Neuronal stem cell (in vitro differentiated cells): ENCODE measurements at places on chromosomes 7 and 10.

- no peak for DNase-seq
These were observed 24.8 kb downstream of the STK32C start for GRCh38 chr10:132282667-132283603.

GRCh38 chr10:36801660-36802059 lies 323.7 kb upstream of the ANKRD30A start:
- no peak for DNase-seq

DNA sequence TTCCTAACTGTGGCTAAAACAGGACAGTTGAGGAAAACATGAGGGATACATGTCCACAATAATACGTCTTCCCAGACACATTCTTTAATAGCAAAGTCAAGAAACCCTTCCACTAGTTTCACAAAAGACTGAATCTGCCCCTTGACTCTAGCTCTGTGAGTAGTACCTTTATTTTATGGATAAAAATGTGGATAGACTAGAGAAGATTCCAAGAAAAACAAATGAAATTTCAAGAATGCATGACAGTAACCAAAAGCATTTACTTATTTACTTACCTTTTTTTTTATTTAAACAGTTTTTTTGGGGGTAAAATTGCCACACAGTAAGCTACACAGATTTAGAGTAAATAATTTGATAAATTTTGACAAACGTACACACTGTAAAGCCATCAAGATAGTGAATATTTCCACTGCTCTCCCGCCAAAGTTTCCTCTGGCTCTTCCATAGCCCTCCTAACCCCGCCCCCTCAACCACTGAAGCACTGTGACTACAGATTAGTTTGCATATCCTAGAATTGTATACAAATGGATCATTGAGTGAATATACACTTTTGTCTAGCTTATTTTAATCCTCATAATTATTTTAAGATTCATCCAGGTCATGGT lies 420.4 kb upstream of the ZMIZ1 start:
- DNase-seq, result no peak

DNA sequence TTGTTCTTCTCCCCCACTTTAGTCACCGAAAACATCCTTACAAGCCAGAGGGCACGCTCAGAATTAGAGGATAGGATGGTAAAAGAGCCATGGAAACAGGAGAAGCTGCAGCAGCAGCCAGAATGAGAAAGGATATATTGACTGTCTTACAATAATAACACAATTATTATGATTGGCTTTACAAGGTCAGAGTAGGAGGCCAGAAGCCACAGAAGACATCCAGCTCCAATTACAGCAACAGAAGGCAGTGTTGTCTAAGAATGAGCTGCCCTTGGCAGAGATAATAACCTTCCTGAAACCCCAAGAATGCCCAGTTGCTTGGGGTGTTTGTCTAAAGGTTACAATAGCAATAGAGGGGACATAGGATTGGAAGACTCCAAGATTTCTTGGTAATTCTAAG lies 168.8 kb downstream of the C1GALT1 start:
- no peak for DNase-seq

DNA sequence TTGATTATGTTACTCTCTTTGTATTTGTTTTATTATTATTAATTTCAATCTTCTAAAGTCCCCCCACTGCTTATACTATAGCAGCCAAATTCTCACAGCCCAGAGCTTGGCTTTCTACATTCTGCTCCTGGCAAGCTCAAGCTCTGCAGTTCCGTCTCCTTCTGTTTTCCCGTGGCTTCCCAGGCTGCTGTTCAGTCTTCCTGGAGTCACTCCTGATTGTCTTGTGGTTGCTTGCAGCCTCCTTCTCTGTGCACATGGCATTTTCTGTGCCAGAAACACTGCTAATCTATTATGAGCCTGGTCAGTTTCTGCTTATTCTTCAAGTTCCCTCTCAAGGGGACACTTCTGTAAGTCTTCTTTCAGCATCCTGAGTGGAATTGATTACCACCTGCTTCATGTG lies 533.7 kb upstream of the IGFBP3 start:
- no peak for DNase-seq

DNA sequence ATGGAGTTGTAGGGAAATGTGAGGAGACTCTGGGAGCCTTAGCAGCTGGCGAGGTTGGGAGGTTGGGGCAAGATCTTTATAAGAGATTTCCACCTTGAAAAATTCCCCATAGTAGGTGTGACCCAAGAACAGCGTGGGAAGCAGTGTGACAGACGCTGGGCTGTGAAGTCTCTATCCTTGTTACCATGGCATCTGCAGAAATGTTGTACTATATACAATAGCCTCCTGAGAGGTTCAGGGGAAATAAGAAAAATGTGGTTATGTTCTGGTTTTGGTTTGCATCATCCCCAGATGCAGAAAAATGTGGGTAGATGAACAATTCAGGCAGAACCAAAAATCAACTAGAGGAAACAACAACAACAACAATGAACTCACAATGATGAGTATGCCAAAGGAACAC lies 498.6 kb downstream of the SH2D4B start:
- DNase-seq, result no peak

DNA sequence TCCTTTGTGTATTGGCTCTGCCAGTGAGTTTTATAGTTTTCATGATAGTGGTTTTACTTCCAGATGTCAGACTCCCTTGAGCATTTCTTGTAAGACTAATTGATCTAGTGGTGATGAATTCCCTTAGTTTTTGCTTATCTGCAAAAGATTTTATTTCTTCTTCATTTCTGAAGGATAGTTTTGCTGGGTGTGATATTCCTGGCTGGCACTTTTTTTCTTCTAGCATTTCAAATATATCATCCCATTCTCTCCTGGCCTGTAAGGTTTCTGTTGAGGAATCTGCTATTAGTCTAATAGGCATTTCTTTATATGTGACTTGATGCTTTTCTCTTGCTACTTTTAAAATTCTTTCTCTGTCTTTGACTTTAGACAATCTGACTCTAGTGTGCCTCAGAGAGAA lies 64.8 kb downstream of the SLC16A9 start:
- no peak for DNase-seq

DNA sequence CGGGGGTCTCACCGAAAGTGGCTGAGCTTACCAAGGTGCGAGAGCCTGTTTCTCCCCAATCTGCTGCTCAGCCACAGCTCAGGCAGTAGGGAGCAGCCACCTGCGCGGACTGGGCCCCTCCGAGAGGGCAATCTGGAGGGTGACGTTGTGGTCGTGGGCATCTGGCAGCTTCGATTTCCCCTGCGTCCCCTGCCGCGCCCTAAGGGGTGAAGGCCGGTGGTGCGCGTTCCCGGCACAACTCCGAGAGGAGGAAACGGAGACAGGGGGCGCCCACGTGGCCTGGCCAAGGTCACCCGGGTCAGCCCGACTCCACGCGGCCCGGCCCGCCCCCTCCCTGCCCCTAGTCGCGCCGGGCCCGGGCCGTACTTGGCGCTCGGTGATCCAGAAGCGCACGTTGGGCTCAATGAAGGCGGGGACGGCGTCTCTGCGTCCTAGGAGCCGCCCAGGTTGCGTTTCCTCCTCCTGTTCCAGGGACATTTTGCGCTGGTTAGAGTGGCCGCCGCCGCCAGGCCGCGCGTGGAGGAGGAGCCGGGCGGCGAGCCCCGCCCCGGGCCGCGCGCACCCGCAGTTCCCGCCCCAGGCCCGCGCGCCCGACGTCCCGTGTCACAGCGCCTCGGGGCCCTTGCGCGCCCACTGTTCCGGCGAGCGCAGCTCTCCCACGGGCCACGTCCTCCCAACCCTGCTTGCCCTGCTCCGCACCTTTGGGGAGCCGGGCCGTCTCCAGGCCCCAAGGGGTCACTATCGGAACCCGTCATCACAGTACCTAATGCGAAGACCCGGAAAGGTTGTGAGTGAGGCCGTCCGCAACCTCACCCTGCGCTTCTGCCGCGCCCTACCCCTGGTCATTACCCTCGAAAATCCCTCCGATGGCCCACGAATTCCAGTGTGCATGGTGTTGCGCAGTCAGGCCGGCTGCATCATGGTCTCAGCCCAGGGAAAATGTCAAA lies at the start of gene SFXN4:
SFXN4 (minus strand) TSS at position 544 of the 947 bp plus-strand sequence; CDS start at position 477, 67 bp downstream.
- peak; percentile 51 for DNase-seq

DNA sequence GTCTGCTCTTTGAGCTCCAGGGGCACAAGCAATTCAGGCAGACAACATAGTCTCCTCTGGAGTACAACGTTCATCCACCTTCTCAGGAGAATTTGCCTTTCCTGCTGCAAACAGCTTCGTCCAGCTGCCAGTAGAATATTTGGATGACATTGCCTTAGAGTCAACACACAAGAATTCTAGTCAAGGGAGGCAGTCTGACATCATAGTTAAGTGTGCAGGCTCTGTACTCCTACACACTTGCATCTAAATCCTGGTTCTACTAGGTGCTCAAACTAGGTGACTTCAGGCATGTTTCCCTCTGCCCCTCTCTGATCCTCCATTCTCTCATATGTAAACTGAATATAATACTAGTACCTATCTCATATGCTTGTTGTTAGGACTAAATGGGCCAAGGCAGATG lies 314.8 kb downstream of the HPSE2 start:
- DNase-seq, result no peak

- no peak for DNase-seq
These were observed 7.1 kb downstream of the CABCOCO1 start for GRCh38 chr10:61669849-61670248.

GRCh38 chr7:56009695-56010094 lies 41.5 kb downstream of the PSPH start:
- no peak for DNase-seq

GRCh38 chr10:12638103-12638502 lies 288.8 kb downstream of the CAMK1D start:
- DNase-seq, result no peak

- DNase-seq, result no peak
These were observed 16.0 kb upstream of the KIF5B start for GRCh38 chr10:32072025-32072800.

DNA sequence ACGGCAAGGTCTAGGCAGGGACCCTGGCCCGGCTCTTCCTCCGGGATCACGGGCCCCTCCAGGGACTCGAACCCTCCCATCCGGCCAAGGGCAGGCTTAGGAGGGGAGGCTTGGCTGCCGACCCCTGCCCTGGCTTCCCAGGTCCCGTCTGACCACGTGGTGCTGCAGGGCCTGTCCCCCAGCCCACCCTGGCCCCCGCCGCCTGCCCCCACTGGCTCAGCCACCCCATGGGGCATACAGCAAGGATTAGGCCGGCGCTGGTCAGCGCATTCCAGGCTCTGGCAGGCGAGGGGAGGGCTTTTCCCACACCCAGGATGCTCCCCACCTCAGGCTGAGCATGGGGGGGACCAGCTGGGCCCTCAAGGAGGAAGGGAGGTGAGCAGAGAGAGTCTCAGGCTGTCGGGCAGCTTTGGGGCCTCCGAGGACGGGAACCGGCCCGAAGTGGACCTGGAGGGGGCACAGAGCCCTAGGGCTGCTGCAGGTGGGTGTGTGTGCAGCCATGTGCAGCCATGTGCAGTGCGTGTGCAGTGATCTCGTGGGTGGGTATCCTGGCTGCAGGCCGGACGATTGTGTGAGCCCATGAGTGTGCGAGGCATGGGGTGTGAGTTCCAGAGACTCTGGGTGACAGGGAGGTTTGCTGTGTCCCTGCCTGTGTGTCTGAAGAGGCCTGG lies 713 bp upstream of the GRIFIN start:
- no peak for DNase-seq

DNA sequence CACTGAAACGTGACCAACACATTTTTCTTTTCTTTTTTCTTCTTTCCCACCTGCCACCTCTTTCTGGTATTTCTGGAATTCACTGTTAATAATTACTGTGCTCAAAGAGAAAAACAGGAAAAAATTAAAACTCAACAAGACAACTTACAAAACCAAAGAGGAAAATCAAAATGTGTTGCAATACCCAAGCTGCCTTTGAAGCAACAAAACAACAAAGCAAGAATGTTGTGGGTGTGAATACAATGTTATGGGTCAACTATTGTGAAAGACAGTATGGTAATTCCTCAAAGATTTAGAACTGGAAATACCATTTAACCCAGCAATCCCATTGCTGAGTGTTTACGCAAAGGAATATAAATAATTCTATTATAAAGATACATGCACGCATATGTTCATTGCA lies 415.1 kb downstream of the GFRA1 start:
- DNase-seq, result no peak

DNA sequence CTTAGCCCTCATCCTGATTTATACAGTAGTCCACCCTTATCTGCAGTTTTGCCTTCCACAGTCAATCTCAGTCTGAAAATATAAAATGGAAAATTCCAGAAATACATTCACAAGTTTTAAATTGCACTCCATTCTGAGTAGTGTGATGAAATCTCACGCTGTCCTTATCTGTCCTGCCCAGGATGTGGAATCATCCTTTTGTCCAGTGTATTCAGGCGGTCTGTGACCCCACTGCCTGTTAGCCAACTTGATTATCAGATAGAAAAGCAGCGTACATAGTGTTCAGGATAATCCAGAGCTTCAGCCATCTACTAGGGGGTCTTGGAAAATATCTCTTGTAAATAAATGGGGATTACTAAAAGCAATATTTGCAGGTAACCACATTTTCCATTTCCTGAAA lies 146.3 kb downstream of the MALRD1 start:
- DNase-seq, result no peak

- no peak for DNase-seq
These were observed 14.8 kb upstream of the EEPD1 start for GRCh38 chr7:36138209-36138608.
